ENCODE measurements at places on chromosomes 2 and 18.
A peak's percentile ranks its signal among the peaks of the same experiment; 100 is the strongest.

- no peak for DNase-seq
These were observed 34.1 kb upstream of the GRB14 start for GRCh38 chr2:164655336-164655735.

- DNase-seq, result no peak
These were observed 405 bp downstream of the PPP3R1 start for GRCh38 chr2:68251855-68252399.

DNA sequence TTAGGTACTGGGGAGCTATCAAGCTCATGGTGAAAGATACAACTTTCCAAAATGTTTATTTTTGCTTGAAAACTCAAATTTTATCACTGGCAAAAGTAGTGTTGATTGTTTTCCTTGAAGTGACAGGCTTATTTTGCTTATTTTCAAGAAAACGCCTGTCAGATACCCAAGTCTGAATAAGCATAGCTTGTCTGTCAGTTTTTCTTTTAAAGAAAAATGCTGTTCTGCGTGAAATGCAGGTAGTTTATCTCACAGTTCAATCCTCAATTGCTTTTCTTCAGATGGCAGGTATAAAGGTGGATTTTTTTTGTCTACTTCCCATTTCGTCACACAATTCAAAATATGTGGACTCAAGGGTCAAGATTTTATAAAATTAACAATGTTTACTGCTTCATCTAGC is 102.6 kb upstream of the SLC38A11 start:
- no peak for DNase-seq

DNA sequence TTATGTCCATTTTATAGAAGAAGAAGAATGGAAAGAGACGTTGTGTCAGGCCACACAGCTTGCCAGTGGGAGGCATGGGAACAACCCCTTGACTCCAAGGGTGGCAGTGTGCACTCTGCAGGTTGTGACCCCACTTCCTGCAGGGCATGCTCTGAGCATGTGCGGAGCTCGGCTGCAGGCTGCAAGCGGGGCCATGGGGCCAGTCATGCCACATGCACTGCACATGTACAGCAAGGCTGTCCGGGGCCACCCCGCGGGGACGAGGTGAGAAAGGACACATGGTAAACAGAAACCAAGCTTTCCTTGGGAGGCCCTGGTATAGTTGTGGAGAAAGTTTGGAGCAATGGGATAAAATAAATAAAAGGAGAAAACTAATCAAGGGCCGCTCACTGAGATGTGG is 47.4 kb upstream of the DNMT3A start:
- no peak for DNase-seq

- DNase-seq, result no peak
These were observed 25.9 kb downstream of the LYPD6B start for GRCh38 chr2:149064365-149064841.

DNA sequence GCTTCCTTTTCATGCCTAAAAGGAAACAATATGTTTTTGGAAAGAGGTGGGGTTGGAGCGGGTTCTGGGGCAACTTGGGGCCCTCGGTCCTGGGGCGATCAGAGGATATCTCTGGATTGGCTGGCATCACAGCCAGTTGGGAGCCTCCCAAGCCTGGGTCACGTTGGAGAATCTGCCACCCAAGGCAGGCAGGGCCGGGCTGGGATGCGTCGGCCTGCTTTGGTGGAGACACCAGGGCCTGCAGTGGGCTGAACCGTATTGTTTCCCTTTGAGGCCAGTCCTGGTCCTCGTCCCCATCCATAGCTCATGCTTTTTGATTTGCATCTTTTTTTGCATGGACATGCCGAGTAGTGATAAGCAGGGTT is 235.8 kb downstream of the ATAD2B start:
- DNase-seq, result no peak

DNA sequence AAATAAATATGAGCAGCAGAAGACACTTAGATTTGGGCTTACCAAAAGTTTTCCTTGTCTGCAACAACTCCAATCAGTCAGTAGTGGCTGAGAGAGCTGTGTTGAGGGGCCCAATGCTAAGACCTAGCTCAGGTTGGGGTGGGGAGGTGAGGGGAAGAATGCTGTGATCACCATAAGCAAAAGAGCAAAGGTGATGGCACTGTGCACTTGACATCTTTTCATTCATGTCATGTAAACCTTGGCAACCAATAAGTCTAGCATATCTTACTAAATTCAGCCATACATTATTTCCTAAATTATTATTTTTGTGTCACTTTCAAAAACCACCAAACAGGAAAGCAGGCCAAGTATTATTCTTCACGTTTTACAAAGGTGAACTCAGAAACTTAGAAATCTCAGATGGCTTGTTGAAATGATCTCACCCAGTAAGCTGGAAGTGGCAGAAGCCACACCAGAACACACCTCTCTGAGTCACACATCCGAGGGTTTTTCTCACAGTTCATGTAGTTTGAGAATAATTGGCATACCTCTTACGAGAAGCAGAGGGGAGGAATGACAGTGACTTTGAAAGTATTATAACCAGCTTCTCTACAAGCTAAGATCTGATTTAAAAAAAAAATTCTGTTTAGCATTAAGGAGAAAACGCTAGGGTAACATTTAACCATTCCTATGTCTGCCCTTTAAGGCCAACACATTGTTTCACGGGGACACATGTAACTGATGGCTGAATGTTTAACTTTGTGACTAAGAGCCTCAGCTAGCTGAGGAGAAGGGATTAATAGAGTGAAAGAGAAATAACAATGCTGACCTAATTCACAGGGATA is 43.3 kb upstream of the SETBP1 start:
- no peak for DNase-seq

- no peak for DNase-seq
These were observed 101.3 kb upstream of the NDUFV2 start for GRCh38 chr18:9001209-9001608.

GRCh38 chr2:238458651-238459050 is 31.9 kb downstream of the ASB1 start:
- DNase-seq, result no peak

DNA sequence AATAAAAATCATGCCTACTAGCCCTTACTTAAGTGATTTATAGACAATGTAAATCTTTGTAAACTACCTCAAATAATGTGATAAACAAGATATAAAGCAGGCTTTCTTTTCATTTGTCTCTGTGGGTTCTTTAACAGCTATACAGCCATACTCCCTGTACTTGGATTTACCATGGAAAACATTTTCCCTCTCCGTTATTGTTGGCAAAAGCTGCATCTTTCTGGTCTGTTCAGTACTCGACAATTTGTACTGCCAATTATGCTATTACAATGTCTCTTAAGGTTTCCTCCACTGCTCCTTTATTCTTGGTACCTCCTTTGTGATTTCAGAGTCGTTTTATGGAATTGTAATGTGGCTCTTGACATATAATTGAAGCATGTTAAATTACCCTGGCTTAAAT is 426.3 kb upstream of the PKDCC start:
- DNase-seq, result no peak

DNA sequence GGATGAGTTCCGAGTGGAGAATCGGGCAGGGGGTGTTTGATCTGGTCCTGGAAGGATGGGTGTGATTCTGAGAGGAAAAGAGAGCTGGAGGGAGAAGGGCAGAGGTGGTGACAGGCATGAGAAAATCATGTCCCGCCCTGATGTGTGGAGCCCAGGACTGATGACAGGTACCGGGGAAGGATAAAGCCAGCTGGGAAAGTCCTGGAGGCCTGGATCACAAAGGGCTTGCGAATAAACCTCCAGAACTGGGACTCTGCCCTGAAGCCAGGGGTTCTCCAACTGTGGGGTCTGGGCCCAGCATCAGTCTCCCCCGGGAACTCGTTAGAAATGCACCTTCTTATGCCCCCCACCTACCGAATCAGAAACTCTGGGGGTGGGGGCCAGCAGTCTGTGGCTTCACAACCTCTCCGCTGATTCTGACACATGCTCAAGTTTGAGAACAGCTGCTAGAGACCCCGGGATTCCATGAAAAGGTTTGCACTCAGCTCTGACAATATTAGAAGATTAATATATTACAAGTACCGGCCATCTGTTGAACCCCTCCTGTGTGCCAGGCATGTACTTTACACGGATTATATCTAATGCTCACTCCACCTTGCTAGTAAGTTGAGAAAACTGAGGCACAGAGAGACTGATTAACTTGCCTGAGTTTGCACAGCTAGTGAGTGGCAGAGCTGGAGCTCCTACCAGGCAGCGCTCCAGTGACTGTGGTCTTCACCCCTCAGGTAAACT is 8.0 kb downstream of the TNFRSF11A start:
- DNase-seq, result no peak

DNA sequence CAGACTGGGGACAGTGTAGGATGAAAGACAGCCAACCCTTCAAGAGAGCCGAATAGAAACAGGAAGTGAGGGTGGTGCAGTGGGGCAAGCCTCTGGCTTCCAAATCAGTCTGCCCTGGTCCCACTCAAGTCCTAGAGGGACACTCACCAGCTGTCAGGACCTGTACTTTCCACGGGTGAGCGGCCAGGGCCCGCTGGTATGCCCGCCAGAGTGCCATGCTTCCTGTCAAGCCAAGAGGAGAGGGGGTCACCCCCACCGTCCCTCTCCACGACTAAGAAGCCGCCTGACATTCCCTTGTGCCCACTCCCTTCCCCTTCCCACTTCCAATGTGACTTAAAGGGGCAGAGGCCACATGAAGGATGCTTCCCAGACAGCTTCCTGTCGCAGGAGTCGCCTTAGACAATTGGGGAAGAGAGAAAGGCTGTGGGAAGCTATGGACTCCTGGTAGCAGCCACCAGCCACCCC is 564 bp downstream of the MPV17 start:
- no peak for DNase-seq

DNA sequence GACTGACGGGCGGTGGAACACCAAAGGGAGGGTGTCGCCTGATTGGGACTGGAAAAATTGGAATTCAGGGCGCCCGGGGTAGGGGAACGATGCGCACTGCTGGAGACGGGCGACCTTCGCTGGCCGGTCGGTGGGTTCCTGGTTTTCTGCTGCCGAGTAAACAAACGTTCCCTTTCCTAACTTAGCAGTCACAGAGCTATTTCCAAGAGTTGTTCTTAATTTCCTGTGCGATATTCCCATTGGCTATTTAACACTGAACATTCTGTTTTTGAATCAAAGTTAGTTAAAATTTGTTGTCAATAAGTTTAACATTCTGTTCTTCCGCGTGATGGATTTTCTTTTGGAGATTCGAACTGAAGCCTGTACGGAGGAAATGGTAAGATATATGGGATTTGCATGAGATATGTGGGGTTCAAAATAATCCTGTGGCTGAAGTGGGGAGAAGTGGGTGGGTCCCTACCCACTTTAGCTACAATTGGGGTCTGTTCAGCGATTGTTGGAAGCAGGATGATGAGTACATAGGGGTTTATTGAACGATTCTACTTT is 862 bp downstream of the C18orf54 start:
- peak; percentile 75 for DNase-seq

DNA sequence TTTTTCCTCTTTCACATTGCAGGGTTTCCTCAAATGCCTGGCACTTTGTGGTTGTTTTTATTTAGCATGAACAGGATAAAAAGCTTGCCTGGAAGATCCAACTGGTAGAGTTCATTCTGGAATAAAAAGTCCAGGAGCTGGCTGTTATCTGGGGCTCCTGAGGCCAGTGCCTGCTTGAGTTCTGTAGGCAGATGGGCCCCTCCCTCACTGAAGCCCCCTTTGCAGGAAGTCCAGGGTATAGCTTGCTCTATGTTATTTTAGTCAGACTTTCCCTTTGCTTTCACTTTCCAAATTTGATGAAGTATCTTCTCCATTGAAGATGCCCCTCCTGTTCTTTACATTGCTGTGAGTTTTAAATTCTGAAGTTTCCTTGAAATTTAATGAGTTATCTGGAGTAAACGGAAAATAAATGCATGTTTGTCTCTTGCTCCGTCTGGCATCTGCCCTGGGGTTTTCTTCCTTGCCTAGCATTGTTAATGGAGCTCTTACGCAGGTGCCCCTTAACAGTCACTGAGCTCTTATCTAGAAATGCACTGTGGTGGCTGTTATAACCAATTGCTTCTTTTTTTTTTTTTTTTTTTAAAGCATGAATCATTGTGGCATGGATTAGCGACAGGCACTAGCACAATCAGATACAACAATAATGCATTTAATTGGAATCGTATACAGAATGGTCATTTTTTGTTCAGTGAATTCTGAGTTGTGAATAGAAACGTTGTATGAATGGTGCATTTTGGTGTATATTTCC is 27.0 kb upstream of the LPIN1 start:
- DNase-seq, result no peak

DNA sequence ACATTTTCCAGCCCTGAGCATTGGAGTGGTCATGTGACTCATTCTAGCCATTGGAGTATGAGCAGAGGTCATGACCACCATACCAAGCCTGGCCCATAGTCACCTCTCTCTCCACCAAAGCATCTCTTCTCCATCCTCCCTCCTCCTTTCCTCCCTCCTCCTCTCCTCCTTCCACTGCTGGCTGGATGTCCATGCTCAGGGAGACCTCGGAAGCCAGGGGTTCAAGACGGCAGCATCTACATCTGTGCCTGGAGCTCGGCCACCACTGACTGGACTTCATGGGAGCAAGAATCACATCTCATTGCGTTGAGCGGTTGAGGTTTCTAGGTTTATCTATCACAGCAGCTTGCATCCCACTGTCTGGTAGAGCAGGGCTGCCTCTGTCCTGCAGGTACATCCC is 252.4 kb downstream of the NDUFA10 start:
- peak; percentile 41 for DNase-seq

DNA sequence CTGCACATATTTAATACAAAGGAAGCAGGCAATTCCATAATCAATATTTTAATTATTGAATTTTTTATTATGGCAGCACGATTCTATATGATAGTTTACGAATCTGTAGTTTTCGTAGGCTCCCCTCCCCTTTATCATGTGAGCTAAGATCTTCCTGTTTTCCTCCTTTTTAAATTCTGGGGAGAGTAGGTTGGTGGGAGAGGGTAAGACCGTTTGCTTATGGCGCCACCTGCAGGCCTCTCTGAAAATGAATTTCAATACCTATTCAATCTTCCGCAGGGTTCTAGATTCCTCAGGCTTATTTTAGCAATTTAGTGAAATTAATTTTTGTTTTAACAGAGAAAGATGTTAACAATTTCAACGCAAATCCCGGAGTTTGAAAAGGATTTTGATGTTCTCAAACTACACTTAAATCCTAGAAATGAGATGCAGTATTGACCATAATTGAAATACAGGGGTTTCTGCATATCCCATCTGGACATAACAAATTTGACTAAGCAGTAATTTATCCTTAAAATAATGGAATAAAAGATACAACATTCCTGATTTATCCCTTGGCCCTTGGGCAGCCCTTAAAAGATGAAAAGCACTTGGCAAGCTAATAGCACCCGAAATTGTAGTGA is 12.8 kb upstream of the GBX2 start:
- DNase-seq, result no peak

DNA sequence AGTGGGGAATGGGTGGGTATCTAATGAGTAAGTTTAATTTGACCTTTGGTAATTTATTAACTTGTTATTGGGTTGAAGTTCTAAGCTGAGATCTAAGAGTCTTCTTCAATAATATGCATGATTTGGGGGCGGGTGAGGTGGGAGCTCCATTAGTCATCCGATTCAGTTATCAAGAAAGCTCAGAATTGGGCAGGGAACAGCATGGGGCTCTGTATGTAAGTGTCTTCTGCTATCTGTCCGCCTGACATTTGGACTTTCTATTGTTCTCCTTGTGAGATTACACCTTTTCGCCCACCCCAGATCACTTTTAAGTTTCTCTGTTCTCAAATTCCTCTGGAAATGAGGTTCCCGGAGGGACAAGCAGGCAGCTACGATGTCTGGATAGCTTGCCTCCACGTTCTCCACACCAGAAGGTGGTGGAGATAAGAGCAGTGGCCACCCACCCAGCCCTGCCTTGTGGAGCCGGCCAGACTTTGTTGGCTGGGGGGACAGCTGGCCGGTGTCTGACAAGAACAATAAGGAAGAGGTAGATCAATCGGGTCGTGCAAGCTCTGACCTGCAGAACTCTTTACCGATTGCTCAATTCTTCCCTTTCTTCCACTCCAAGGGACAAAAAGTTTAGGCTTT is 75.5 kb upstream of the GATA6 start:
- DNase-seq, result no peak

GRCh38 chr2:43944915-43945314 is 50.9 kb downstream of the LRPPRC start:
- DNase-seq, result no peak
